Tongue (tissue), 3 donors: ENCODE measurements at places on chromosomes 12 and 14.

GRCh38 chr12:28409892-28410291 is 219.6 kb downstream of the CCDC91 start:
- DNase-seq, result no peak

- DNase-seq, result no peak
These were observed 8.6 kb upstream of the ADSS1 start for GRCh38 chr14:104715416-104715815.

- no peak for DNase-seq
These were observed 22.2 kb upstream of the TESC start for GRCh38 chr12:117121441-117121840.

DNA sequence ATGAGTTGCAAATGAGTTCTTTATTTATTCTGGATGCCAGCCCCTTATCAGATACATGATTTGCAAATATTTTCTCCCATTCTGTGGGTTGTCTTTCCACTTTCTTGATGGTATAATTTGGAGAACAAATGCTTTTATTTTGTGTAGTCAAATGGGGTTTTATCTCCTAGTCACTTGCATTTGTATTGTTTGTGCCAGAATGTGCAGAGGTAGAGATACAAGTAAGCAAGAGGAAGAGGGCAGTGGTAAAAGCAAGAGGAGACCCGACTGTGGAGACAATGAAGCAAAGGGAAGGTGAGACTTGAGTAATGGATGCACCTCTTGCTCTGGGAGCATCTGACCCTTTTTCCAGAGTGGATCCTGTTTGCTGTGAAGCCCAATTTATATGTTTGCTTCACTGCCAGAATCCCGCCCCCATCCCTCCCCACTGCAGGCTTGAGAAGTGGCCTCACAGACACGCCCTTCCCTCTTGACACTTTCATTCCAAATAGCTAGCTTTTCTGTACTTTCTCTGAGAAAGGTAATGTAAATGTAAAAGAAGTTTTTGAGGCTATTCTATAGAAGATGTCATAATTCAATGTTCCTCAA is 786 bp upstream of the PFKM start:
- DNase-seq, result no peak

DNA sequence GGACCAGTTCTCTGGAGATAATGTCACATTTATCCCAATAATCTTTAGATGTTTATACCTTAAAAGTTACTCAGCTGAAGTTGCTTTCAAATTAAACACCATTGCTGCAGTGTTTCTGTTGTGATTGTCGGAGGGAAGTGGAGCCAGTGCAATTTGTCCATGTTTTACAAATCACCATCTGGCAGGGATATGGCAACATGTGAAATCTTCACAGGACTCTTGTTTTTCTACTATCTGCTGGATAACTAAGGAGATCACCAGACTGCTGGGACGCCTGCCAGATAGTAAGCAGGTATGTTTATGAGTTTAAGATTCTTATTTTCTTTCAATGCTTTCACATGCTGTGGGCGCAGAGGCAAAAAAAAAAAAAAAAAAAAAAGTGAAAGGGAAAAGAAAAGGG is 100.3 kb upstream of the SOX5 start:
- peak; percentile 5 for DNase-seq

- no peak for DNase-seq
These were observed 138.4 kb downstream of the ATP23 start for GRCh38 chr12:58079806-58080205.

DNA sequence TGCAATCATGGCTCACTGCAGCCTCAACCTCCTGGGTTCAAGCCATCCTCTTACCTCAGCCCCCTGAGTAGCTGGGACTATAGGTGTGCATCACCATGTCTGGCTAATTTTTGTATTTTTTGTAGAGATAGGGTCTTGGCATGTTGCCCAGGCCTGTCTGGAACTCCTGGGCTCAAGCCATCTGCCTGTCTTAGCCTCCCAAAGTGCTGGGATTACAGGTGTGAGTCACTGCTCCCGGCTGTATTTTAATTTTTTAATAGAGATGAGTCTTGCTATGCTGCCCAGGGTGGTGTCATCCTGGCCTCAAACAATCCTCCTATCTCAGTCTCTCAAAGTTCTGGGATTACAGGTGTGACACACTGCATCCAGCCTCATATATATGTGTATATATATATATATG is 31.7 kb upstream of the GPRC5A start:
- DNase-seq, result no peak

DNA sequence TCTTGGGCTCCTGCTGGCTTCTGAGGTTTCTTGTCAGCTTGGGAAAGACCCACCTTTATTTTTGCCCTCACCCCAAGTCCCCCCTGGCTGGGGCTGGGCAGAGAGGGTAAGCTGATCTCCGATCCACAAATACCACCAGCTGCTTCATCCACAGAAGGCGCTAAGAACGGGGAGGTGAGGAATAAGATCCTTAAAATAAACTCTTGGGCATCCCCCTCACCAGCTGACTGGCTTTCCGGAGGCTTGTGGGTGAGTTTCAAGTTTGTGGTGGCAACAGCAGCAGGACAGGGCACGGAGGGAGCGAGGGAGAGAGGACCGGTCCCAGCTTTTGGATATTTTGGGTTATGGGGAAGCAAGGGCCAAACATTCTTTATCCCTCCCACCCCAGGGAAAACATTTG is 20.8 kb upstream of the HSPB8 start:
- peak; percentile 92 for DNase-seq

GRCh38 chr12:32870716-32871115 is 25.9 kb downstream of the PKP2 start:
- DNase-seq, result no peak

DNA sequence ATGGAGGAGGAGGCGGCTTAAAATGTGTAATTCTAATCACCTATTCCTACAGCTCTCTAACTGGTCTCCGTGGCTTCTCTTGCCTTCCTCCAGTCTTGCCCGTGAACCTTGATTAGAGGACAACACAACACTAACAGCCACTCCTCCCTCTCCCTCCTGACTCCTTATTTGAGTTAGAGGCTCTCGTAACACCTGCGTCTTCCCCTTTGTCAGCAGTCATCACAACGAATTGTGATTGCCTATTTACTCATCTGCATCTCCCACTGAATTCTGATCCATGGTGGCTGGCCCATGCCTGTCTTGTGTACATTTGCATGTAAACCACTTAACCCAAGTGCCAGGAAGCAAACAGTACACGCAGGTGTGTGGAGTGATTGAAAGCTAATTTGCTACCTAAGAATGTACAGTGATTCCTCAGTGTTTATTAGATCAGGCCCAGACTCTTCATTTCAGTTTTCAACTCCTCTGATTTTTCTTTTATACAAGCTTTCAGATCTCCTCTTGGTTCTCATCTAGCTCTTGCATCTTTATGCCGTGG is 154.5 kb downstream of the MON2 start:
- DNase-seq, result no peak

GRCh38 chr12:42585154-42585840 is 4.2 kb downstream of the PRICKLE1 start:
- DNase-seq, result peak; percentile 32

- no peak for DNase-seq
These were observed 12.0 kb downstream of the KRT5 start for GRCh38 chr12:52508211-52508610.

DNA sequence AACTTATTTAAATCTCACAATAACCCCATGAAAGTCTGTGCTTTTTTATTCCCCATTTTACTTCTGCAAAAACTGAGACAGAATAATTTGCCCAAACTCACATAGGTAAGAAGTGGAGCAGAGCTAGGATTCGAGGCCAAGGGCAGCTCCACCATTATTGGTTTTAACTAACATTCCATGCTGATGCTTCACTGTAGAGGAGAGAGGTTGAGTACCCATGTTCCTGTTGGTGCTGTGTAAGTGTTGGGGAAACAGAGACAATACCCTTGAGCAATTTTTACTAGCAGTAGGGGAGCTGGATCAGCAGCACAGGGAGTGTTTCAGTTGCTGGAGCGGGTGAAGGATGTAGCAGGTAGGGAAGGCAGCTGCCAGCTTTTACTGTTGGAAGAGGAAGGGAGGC is 21.1 kb downstream of the RASSF8 start:
- no peak for DNase-seq

DNA sequence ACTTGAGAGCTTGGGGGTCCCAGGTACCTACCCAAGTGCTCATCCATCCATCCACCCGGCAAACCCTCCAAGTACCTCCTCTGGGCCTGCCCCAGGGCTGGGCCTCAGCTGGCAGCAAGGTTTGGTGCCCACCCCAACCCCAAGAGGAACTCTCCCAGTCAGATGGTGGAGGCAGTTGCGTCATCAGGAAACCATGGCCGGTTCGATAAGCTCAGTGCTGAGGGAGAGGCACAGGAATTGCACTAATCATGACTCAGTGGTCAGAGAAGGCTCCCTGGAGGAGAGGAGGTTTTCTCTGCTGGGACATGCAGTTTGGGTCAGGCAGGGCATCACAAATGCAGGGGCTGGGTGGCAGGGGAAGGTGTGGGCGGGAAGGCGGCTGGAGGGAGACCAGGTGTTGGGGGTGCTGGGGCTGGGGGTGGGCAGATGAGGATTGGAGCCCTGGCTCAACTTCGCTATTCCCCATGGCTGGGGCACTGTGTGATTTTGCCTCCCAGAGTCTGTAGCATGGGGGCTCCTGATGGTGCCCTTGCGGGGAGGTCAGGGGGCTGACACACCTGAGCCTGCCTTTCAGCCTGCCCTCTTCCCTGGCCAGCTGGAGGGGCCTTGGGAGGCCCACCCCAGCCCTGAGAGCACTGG is 32.2 kb downstream of the SH2B3 start:
- DNase-seq, result no peak

DNA sequence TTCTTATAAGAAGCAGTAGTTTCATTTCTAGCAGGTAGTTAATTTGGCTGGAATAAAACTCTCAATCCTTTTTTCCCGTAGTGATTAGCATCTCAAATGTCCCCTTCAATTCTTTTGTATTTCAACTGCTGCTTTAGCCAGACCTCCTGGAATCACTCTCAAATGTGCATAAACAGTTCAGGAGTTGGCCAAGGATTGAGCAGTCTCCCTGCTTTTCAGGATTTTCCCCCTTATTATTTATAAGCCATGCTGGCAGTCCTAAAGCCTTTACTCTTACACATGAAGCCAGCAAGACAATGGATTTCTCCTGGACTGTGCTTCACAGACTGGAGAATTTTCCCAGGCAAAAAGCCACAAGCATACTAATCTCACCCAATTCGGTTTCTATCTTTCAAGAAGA is 950.1 kb downstream of the VRK1 start:
- no peak for DNase-seq

DNA sequence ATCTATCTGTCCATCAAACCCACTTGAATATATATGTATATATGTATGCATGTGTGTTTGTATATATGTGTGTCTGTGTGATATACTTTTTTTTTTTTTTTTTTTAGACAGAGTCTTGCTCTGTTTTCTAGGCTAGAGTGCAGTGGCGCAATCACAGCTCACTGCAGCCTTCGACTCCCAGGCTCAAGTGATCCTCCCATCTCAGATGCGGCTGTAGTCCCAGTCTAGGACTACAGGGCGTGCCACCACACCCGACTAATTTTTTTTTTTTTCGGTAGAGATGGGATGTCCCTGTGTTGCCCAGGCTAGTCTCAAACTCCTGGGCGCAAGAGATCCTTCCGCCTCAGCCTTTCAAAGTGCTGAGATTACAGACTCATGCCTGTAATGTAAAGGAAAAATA is 13.0 kb upstream of the APOBEC1 start:
- DNase-seq, result no peak

DNA sequence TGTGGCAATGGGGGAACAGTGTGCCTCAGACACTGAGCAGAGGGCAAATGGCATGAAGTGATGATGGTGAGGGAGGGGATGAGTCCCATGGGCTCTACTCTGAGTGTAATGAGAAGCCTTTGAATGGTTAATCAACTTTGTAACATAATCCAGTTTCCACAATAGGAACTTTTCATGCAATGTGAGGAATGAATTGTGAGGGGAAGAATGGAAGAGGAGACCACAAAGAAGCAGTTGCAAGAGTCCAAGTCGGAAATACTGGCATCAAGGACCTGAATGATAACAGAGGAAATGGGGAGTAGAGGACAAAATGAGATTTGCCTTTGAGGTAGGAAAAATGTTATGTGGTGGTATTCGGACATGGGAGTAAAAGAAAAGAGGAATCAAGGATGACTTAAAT is 476.9 kb upstream of the PRICKLE1 start:
- no peak for DNase-seq

GRCh38 chr12:131735476-131736445 is 24.9 kb downstream of the SFSWAP start:
- no peak for DNase-seq

GRCh38 chr12:2256915-2257314 is 204.1 kb downstream of the CACNA1C start:
- no peak for DNase-seq

DNA sequence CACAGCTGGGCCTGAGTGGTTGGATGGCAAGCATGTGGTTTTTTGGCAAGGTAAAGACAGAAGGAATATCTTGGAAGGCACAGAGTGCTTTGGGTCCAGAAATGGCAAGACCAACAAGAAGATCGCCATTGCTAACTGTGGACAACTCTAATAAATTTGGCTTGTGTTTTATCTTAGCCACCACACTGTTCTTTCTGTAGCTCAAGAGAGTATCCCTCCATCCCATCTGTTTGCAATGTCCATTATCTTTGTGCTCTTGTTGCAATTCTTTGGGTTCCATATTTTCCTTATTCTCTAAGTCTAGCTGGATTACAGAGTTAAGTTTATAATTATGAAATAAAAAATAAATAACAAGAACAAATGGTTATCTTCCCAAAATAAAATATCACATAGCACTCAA is 6.7 kb upstream of the DAAM1 start:
- no peak for DNase-seq

GRCh38 chr12:115922952-115923564 is 354.4 kb downstream of the MED13L start:
- DNase-seq, result no peak

- DNase-seq, result peak; percentile 14
These were observed 380.8 kb upstream of the TMEM132C start for GRCh38 chr12:127885954-127886750.

- DNase-seq, result no peak
These were observed 35.3 kb downstream of the PSMC1 start for GRCh38 chr14:90291699-90292098.
